T follicular helper cell (primary cell): ENCODE measurements at places on chromosomes 3 and 15.

DNA sequence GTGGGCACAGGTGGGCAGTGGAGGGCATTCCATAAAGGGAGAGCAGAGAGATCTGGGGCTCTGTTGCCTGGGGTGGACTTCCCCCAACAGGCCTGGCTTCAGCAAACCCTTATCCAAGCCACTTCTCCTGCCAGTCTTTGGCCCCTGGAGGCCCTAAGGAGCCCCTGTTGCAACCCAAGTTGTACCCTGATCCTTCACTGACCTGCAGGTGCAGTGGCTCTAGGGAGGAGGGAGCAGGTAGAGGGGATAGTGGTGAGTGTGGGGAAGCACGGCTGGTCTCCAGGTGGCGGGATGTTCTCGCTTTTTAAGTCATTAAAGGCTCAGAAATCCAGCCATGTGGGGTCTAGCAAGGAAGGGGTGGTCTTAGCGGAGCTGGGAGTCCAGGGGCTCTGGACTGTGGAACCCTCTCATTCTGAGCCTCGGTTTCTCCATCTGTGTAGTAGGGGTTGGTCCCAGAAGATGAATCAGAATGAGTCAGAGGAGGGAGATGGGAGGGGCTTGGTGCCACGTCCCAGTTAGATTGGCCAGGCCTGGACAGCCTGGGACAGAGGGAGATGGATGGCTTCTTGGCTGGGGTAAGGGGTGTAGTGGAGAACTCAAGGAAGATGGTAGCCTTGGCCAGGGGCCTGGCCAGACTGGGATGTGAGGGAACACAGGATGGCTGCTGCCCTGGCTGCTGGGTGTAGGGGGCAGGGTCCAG lies 2.6 kb downstream of the ZBTB47 start:
- DNase-seq = no peak

DNA sequence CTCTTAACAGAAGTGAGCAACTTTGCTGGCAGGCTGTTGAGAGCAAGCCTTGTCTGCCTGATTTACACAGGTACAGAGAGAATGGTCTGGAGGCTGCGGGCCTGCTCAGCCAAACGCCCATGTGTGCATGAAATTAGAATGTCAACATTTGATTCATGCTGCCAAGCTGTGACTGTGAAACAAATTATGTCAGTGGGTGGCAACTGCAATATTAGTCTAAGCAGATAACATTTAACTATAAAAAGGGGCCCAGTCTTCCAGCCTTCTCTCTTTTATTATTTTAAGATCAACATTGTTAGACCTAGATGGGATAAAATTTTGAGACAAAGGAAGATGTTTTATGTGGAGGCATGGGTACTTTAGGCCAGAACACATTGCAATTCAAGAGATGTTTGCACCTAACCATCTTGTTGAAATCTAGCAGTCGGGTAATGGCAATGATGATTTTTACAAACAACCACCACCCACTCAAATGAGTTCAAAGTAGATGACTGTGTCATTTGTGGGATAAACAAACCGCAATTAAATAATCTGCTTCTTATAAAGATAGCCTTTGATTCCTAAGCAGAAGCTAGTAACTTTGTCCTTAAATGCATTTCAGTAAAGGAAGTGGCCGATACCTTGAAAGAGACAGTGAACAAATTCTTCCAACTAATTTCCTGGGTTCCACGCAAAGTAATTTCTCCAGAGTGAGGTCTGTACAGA lies 70.2 kb downstream of the FOXB1 start:
- DNase-seq = no peak

DNA sequence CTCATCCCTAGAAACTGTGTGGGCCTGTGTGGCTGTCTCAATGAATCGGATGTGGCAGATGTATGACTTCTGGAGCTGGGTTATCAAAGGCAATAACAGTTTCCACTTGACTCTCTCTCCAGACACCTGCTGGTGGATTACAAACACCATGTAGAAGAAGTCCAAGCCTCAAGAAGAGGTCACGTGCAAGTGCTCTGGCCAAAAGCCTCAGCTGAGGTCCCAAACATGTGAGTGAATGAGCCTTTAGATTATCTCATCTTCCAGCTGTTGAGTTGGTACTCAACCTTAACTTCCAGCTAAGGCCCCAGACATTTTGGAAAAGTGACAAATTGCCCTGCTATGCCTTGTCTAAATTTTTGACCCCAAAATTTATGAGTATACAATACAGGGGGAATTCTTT lies 42.7 kb upstream of the IL12A start:
- no peak for DNase-seq

DNA sequence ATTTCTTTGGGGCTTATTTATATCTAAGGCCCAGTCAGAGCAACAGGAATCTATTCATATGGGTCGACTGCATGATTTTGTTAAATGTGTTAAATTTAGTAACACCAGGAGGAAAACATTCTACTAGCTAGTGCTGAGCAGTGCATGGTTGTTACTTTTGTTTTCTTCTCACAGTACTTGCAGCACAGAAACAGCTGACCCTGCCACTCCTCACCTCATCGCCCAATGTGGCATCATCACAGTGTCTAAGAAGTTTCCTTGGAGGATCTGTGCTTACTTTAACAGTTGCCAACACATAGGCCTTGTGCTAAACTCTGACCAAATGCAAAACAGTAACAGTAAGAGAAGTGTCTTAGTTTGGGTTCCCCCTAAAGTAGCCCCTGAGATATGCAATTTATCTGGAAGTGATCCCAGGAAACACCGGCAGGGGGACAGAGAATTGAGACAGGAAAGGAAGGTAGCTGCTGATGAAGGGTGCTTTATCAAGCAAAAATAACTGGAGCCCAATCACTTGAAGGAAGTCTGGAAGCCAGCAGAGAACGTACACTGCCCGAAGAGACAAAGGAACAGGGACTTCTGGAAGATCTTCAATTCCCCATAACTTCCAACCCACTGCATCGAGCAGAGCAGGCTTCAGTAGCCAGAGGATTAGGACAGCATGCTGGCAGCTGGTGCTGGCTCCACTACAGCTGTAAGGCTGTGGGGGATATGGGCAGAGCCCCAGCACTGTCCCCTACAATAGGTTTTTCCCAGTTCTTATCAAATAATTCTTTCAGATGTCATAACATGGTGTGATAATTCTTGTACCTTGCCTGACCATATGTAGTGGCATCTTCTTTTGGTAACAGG lies 36.0 kb upstream of the ULK4 start:
- DNase-seq = no peak

DNA sequence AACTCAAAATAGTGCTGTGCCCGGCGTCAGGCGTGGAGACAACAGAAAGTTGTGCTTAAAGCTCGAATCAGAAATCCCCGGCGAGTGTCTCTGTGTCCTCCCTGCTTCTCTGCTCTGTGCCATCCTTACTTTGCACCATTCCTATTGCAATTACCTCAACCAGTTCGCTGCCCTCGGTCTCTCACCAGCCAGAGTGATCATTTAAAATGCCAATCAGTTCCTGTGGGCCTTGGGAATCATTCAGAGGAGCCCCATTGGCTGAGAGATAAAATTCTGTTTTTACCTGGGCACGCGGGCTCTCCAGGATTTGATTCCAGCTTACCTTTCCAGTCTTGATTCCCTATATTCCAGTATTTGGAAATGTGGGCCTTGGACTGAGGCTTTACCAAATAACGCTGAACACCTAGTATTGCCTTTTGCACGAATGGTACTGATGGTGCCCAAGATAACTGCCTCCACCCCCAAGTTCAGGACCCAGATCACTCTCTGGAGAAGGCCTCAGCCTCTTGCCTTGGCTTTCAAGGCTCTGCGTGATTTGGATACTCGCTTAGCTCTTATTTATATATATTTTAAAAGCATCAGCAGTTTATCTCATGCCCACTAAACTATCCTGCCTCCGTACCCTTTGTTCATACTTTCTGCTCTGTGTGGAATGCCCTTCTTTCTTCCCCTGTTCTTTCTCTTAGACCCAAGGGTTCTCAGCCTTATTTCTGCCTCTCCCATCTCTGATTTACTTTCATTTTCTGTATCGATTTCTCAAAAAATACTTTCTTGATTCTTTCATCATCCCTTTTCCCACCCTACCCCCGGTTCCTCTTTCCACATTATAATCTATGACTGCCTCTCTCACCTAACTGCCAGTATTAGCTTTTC lies 863 bp downstream of the PSMA4 start:
- DNase-seq = no peak
